ENCODE measurements at places on chromosomes 7 and 10.

DNA sequence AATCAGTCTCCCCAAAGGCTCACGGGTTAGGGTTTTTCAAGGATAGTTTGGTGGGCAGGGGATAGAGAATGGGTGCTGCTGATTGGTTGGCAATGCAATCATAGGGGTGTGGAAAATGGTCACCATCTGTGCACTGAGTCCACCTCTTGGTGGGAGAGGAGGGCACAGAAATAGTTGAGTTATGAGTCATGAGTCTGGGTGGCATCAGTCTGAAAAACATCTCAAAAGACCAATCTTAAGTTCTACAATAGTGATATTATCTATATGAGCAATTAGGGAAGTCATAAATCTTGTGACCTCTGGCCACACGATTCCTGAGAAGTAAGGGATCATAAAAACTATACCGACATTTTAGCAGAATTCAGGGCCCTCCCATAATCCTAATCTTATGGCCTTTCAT is 62.7 kb downstream of the LGI1 start:
- peak; percentile 17 for DNase-seq

DNA sequence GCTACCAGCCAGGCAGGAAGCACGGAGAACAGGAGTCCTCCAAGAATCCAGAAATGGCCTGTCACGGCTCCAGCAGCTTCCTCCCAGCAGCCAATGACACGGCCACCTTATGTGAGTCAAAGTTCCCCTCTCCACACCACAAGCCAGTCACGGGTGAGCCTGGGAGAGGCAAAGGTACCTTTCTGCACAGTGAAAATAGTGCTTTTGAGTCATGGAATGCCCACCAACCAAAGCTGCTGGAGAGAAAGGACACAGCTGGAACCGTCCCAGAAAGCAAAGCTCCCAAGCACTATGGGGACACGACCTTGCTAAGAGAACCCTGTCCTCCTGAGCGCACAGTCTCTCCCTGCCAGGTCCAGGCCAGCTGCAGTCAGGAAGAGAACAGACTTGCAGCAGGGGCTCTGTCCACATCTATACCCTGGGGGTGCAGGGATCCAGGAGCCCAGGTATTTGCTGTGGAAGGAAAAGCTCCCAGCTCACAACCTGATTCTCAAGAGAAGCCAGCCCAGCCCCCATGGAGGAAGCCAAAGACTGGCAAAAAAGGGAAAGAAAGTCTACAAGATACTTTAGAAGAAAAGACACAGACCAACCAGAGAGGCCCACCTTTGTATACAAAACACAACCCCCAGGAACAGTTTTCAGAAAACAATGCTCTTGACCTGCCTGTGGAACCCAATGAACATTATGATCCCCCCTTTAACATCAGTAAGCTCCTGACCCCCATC is 24.4 kb downstream of the C10orf71 start:
- no peak for DNase-seq

DNA sequence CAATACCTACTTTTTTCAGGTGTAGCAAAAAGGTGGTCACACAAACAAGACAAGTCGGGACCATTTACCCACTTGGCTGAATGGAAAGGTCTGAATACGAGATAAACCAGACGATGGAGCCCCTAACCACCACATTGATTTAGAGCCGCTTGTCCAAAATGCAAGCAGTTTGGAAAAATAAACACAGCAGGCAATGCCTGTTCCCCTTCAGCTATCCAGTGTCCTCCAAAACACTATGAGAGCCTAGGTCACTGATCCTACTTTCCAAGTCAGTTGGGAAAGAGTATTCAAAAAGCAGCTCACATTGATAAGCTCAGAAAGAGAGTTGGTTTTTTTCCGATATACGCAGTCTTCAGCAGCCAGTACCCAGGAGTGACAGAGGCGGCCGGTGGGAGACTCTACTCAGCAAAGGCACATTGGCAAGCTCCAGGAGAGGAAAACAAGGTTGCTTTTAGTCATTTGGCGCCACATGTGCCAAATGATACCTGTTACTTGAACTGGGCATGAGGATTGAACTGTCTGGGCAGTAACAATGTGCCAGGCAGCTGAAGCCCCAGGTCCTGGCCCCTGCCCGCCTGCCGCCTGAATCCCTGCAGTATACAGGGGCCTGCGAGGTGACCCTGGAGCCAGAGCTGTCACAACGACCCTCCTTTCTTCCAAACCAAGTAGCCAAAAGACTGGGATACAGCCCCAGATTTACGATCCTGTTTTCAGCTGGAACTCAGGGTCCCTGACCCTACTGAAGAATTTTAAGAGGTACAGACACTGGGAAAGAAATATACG is 109.8 kb downstream of the PIP4K2A start:
- no peak for DNase-seq

GRCh38 chr10:11551916-11552602 is 59.4 kb downstream of the USP6NL start:
- peak; percentile 95 for DNase-seq

- DNase-seq = no peak
Observed at GRCh38 chr7:142248166-142249160, 9.4 kb downstream of the PRSS58 start.

DNA sequence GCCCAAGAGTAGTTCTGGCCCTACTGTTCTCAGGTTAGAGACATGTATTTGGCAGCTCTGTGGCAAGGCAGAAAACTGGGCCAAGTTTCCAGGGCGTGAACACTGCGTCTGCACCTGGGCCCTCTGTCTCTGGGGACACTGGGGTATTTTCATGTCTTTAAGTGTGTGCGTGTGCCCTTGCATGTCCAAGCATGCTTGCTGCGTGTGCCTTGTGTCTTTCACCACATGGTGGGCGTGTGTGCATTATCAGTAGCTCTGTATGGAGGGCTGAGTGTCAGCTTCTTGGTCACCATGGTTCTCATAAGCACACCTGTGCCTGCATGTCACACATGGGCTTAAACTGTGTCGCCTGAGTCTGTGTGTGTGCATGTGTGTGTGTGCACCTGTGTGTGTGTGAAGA is 69.3 kb downstream of the HIPK2 start:
- no peak for DNase-seq

GRCh38 chr10:67492317-67493019 is 203.5 kb downstream of the CTNNA3 start:
- no peak for DNase-seq

DNA sequence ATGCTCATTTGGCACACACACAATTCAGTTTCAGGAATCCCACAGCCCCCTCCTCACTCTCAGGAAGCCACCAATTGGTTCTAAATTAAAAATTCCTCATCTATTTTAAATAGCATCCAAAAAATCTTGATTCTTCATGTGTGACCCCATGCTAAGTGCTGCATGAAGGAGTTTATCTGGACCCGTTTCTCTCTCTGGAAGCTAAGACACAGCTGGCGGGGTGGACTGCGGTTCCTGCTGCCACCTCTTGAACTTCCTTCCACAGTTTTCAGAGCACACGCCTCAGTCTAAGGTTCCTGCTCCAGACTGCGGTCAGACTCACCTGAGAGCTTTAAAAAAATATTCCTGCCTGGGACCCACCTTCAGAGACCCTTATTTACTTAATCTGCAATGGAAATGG is 34.5 kb downstream of the LYZL1 start:
- DNase-seq = no peak

DNA sequence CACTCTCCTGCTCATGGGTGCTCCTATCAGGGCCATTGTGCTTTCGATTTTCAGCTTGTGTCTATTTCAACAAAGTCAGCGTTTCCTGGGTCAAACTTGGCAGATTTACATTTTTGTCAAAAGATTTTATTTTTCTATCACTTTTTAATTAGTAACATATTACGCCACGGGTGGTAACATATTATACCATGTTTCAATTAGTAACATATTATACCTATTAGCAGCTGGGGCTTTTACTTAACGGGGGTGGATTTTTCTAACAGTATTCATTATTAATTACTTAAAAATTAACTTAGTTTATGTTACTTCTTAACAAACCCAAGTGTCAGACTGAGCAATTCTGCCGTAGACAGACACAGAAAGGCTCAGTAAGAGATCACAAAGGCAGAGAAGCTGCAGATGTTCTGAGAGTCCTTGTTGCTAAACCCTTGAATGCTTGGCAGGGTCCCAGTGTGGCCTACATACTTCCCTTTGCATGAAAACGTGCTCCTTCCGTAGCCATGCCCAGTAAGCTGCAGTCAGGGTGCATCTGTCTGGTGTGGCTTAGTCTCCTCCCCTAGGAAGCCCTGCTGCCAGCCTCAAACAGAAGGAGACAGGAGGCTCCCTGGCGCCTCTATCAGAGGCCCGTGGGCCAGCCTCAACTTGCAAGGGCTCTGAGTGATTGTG is 263.1 kb upstream of the CXCL12 start:
- DNase-seq = peak; percentile 70

GRCh38 chr7:26937306-26937705 is 72.9 kb upstream of the SKAP2 start:
- no peak for DNase-seq

DNA sequence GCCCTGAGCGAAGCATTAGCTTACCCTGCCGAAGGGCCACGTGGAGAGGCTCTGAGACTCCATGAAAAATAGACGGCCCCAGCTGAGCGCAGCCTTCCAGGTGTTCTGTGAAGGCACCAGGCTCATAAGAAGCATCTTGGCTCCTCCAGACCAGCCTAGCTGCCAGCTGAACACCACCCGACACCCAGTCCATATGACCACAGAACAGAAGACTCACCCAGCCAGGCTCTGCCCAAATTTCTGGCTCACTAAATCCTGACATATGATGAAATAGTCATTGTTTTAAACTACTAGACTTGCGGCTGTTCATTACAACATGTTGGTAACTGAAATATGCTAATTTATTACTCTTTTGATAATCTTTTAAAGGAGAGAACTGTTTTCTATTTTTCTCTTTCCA is 99.5 kb upstream of the ABI1 start:
- no peak for DNase-seq

GRCh38 chr7:70881167-70881847 is 250.6 kb upstream of the GALNT17 start:
- no peak for DNase-seq

DNA sequence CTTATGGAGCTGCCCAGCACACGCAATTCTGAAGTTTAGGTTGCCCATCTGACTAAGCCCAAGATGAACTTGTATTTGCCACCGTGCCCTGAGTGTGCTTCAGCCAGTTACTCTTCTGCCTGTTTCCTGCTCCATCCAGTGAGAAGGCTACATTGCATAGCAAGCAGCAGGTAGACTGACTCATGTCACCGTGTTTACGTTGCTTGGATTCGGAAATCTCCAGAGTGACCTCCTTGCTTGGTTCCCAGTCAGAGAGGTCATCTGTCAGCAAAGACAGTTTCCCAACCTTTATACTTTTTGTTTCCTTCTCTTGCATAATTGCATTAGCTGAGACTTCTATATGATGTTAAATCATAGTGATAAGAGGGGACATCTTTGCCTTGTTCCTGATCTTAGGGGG is 30.9 kb downstream of the NACAD start:
- no peak for DNase-seq

DNA sequence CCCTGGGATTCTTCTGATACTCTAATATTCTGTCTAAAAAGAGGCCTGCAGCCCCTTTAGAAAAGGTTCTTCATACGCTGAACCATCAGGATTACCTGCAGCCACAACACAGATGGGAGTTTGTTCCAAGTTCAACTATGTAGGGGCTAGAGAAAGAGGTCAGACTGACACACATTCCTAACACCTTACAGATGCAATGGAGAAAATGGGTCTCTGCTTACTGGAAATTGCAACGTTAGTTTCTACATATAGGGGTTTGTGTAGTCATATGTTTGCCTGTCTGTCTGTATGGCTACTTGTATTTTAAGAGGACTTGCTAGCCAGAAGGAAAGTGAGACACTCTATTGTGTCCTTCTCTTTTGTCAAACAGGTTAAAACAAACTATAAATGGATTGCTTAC is 618.5 kb downstream of the INHBA start:
- DNase-seq = no peak

DNA sequence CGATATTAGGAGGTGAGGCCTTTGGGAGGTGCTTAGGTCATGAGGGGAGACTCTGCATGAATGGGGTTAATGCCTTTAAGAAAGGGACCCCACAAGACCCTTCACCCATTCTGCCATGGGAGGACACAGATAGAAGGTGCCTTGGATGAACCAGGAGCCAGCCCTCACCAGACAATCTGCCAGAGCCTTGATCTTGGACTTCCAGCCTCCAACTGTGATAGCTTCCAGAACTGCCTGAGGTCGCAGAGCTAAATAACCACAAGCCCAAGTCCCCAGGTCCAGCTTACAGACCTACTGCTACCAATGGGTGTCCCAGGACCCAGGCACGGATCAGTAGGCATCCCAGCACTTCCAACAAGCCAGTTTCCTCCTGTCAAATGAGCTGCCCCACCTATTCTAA is 37.5 kb downstream of the TNS3 start:
- no peak for DNase-seq

GRCh38 chr10:88525371-88526069 is 57.6 kb downstream of the RNLS start:
- DNase-seq = peak; percentile 59

- DNase-seq = no peak
Observed at GRCh38 chr7:158357898-158358821, 229.5 kb downstream of the PTPRN2 start.

Measured in fibroblast of skin of back (primary cell).